GM12865 (cell line): ENCODE measurements at places on chromosomes 11 and 22.

DNA sequence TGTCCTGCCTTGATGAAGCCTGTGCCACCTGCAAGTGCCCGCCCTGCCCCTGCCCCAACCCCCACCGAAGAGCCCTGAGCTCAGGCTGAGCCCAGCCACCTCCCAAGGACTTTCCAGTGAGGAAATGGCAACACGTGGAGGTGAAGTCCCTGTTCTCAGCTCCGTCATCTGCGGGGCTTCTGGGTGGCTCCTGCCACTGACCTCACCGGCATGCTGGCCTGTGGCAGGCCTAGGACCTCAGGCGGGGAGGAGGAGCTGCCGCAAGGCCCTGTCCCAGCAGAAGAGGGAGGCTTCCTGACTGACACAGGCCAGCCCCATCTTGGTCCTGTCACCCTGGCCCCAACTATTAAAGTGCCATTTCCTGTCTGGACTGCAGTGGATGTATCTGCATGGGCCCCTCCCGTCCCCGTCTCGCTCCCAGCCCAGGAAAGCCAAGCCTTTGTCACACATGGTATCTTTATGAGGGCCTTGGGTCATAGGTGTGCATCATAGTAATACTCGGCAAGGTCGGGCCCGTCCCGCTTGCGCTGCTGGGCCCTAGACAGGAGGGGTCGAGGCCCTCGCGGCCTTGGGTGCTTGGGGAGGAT, 882 bp downstream of the FREY1 start:
- DNase-seq, result peak; percentile 23

DNA sequence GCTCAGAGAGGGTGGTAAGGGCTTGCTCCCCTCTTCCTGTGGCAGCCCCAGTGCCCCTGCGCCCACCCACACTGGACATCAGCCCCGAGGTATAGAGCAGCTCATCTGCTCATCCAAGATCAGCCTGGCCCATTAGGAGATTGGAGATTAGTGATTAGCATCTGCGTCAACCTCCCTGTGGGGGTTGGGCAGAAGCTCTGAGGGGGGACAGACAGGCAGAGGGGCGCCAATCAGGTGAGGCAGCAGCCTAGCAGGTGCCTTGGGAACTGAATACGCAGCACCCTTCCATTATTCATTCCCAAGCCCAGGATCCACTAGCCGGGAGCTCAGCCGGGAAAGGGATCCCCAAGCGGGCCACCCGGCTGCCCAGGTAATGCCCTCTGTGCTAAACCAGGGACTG, 11.0 kb downstream of the SMTN start:
- DNase-seq, result no peak

DNA sequence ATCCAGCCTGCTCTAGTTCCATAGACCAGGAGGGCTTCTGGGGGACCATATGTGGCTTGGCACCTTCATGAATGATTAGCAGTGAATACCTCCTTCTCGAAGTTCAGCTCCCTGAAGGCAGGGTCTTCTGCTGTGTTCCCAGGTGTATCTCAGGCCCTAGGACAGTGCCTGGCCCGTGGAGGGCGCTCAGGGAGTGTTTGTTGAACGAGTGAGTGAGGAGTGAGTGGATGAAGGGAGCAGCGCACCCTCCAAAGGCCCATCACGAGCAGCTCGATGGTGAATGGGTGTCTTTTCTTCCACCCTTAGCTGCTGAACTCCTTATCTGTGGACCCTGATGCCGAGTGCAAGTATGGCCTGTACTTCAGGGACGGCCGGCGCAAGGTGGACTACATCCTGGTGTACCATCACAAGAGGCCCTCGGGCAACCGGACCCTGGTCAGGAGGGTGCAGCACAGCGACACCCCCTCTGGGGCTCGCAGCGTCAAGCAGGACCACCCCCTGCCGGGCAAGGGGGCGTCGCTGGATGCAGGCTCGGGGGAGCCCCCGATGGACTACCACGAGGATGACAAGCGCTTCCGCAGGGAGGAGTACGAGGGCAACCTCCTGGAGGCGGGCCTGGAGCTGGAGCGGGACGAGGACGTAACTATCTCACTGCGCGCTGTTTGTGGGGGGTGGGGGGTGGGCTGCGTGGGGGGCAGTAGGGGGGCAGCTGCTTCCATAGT, 9.5 kb downstream of the ANO1 start:
- no peak for DNase-seq

DNA sequence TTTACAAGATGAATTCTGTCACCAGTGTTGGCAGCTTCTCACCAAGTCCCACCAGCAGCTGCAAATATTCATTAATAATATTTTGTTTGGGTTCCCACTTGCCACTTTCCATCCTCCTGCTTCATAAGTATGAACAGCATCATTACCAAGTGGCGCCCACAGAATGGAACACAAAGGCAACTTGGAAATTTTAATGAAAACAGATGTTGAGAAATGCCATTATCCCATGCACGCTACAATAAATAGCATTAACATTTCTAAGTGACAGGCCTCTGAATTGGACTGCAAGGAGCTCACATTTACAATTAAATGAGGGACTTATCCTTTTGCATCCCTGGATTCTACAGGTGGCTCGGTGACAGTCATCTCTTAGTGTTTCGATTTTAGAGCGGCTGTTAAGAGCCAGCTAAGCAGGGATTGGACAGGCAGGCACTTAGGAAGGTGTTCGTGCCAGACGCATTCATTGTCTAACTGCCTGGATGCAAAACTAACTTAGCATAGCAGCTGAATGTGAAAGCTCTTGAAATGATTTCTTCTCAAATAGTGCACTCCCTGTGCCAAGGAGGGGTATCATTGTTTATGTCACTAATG, 170.3 kb downstream of the KIRREL3 start:
- DNase-seq, result no peak
